ENCODE measurements at places on chromosomes 16 and 17.

GRCh38 chr17:63832455-63832854, 5.0 kb upstream of the FTSJ3 start:
- no peak for DNase-seq

- no peak for DNase-seq
Observed at GRCh38 chr16:81647527-81647926, 131.6 kb upstream of the PLCG2 start.

GRCh38 chr17:82160075-82160474, 52.6 kb downstream of the CCDC57 start:
- DNase-seq = no peak

DNA sequence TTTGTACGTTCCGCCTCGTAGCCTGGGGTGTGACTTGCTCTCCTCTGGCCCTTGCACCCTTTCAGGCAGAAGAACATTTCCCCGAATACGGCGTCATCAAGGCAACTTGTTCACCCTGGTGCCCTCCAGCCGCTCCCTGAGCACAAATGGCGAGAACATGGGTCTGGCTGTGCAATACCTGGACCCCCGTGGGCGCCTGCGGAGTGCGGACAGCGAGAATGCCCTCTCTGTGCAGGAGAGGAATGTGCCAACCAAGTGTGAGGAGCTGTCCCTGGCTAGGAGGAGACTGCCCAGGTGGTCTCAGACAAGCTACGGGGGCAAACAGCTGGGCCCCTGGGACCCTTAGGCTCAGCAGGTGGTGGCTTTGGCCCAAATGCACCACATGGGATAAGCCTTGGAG, 10.4 kb downstream of the LIMD2 start:
- DNase-seq = no peak

- DNase-seq = no peak
Observed at GRCh38 chr17:45581860-45582259, 91.3 kb upstream of the PLEKHM1 start.

DNA sequence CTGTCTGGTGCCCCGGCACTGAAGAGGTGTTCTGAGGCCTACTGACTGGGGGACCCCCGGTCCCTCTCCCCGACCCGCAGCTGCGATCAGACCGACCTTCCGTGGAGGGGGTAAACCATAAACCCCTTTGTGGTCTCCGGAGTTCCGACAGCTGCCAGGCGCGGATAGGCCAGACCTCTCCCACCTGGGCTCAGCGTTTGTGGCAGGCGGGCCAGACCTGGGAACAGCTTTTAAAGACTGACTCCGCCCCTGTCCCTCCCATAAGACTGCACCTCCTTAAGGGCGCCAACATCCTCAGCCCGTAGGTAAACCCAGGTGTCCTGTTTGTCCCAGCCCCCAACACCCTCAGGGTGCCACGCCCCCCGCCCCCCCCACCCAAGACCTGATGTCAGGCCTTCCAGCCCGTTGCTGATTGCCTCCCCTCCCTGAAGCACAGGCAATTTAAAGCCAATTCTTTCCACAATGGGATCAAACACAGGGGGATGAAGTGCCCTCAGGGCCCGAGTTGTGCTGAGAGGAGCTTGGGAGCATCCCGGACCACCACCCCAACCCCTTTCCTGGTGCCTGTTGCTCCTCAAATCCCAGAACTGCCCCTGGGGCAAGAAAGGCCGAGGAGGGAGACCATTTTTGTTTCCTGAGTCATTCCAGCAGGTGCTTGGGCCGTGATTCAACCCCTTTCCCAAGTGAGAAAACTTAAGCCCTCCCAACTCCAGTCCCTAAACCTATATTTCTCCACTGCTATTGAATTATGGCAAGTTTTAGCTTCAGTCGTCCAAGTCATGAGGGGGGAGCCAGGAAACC, at the start of gene SOX15:
SOX15 (minus strand) TSS at position 204 of the 801 bp plus-strand sequence. CDS start 418 bp downstream, outside the sequence.
- DNase-seq = no peak

Measured in vagina (tissue), 2 donors.